ENCODE measurements at places on chromosomes 13 and 19.

- no peak for DNase-seq
These were observed 73.5 kb downstream of the PEPD start for GRCh38 chr19:33448159-33448516.

- no peak for DNase-seq
These were observed 49.2 kb downstream of the KLF5 start for GRCh38 chr13:73107970-73108369.

DNA sequence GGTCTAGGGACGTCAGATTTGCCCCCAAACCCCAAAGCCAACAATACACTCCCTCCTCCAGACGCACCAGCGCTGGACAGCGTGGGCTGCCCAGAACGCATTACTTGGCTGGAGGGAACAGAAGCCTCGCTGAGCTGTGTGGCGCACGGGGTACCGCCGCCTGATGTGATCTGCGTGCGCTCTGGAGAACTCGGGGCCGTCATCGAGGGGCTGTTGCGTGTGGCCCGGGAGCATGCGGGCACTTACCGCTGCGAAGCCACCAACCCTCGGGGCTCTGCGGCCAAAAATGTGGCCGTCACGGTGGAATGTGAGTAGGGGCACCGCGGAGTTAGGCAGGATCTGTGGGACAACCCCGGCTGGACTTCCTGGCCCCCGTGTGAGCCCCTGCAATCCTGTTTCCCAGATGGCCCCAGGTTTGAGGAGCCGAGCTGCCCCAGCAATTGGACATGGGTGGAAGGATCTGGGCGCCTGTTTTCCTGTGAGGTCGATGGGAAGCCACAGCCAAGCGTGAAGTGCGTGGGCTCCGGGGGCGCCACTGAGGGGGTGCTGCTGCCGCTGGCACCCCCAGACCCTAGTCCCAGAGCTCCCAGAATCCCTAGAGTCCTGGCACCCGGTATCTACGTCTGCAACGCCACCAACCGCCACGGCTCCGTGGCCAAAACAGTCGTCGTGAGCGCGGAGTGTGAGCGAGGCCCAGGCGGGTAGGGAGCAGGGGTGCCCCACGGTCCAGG lies 4.0 kb downstream of the ICAM5 start:
- no peak for DNase-seq

DNA sequence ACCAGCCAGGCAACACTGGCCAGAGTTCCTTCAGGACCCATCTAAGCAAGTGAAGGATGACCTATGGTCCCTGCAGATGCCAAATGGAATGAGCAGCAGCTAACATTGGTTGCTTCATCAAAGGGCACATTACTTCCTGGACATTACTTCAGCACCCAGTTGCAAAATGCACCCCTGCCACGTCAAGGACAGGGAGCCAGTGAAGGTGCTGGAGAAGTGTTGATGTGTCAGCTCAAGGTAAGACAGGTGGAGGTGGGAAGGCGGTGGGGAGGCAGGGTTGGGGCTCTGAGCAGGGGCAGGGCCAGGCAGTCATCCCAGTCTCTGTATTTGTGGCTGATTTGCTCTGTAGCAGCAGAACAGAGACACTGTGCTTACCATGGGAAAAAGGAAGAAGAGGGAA lies 14.6 kb downstream of the CSNK1A1L start:
- DNase-seq, result no peak

DNA sequence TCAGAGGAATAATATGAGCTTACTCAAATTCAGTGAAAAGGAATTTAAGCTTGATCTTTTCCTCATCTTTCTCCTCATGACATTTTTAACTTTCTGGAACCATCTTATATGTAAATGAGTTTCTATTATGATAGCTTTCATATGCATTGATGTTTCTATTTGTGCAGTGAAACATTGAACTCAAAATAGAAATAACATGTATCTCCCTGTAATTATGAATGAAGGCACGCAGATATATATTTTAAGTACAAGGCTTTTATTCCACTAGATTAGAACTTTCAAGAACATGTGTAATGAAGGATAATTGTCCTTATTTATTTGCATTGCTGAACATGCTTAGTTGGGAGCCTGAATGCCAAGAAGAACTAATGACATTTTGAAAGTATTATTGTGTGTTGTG lies 1391.7 kb upstream of the MIR17HG start:
- DNase-seq, result no peak

GRCh38 chr19:28468701-28469459 lies 744.1 kb downstream of the UQCRFS1 start:
- DNase-seq, result no peak
